Kidney capillary endothelial cell (primary cell): ENCODE measurements at places on chromosomes 12 and 14.

DNA sequence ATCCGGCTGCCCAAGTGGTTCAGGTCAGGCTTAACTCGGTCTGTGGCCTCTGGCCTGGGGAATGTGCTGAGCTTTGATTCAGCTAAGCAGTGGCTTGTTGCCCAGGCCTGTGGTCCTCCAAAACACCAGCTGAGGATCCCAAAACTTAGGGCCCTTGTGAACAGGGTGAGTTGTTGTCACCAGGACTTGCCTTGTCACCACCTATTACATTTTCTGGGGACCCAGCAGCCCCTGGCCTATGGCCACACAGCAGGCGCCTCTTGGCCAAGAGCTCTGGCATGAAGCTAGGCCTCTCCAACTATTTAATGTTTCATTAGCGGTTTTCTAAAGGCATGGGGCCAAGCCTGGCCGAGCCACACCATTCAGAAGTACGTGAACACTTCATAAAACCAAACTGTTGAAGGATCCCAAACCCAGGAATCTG, 343.7 kb downstream of the CACNA1C start:
- DNase-seq: no peak

DNA sequence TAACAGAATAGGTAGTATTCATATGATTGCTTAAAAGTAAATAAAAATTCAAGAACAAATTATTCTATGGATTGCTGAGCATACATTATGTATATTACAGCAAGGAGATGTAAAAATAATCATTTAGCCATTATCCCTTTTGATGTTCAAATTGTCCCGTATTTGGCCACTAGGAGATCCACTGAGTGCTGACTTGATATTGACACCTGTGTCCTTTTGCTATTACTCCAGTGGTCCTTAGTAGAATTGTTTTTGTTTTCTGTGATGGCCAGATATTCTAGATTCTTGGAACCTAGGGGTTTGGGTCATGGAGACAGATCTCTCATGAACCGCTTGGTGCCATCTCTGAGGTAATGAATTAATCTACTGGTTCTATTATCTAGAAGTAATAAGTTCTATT, 16.8 kb downstream of the ERO1A start:
- DNase-seq: no peak

DNA sequence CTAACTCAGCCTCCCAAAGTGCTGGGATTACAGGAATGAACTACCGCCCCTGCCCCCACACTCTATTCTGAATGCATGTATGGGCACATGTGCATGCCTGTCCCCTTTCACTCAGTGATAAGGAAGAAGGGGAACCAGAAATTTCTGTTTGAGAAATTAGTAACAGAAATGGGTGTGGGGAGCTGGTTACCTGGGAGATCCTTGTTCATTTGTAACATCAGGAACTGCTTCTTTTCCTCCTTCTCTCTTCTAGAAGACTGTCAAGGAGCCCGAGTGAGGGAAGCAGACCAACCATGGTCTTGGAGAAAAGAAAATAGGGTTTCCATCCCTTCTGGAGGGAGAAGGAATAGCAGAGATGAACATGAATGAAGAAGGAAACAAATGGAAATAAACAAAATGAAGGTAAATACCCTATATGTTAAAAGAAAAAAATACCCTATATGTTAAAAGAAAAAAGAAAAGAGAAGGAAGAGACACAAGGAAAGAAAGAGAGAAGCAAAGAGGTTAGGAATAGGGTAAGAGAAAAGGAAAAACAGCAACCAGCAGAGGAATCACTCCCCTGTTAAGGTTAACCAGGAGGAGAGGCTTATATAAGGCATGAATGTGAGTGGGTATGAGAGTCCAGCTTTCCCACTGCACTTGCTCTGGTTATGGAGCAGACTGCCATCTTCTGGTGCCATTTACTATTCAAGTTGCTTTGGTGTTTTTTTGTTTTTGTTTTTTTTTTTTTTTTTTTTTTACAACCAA, 3.3 kb downstream of the PPP1R3E start:
- DNase-seq: peak; percentile 33

DNA sequence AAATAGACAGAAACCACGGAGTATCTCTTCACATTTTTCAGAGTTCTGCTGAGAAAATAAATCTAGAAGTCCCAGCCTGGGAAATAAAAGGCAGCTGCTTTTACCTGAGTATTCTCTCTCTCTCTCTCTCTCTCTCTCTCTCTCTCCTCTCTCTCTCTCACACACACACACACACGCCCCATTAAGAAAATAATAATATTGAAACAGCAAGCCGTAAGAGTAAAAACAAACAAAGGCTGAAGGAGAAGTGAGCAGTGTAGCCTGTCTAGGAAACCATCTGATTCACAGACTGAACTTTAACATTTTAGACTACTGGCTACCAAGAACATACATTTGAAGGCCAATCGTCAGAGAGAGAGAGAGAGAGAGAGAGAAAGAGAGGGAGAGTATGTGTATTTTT, 8.4 kb downstream of the PTHLH start:
- DNase-seq: no peak
